BJ (cell line): ENCODE measurements at places on chromosomes 2 and 18.

GRCh38 chr18:61581578-61582201, 248.5 kb downstream of the CDH20 start:
- DNase-seq: no peak

- DNase-seq: no peak
Measured at GRCh38 chr2:63999049-63999448, 20.2 kb downstream of the VPS54 start.

GRCh38 chr2:191851158-191851557, 4.3 kb upstream of the CAVIN2 start:
- DNase-seq: no peak

GRCh38 chr2:197851451-197851850, 47.1 kb downstream of the PLCL1 start:
- DNase-seq: no peak

GRCh38 chr2:201820383-201821007, 14.2 kb downstream of the CDK15 start:
- no peak for DNase-seq

GRCh38 chr2:139007130-139007529, 226.9 kb upstream of the NXPH2 start:
- no peak for DNase-seq

DNA sequence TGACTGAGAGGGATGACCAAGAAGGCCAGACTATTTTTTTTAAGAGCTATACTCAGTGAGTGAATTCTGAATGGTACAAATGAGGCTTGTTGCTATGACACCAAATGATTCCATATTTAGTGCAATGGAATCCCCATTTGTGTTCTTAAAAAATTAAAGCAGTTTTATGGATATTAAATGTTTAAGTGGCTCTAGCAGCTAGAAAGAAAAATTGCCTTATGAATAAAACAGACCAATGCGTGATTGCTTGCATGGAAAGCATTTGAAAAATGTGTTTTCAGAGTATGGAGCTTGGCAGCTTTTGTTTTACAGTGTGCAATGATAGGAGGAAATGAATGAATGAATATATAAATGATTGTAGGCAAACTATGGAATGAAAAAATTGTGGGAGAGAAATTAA, 238.8 kb upstream of the DPP10 start:
- no peak for DNase-seq

DNA sequence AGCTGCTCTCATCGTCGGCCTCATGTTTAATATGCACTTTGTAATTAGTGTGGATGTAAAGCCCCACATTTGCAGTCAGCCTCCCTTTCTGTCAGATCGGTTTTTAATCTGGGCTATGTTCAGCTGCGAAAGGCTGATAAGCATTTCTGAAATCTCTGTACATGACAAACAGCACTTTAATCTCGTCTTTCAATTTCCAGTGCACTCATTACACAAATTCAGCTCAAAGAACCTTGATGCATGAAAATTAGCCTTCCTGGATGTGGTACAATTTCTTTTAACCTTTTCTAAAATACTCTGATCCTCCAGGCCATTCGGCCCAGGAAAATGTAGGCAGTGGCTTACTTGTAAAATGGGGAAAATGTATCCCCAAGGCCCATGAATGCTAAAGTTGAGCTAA, 265.1 kb downstream of the RND3 start:
- DNase-seq: no peak

DNA sequence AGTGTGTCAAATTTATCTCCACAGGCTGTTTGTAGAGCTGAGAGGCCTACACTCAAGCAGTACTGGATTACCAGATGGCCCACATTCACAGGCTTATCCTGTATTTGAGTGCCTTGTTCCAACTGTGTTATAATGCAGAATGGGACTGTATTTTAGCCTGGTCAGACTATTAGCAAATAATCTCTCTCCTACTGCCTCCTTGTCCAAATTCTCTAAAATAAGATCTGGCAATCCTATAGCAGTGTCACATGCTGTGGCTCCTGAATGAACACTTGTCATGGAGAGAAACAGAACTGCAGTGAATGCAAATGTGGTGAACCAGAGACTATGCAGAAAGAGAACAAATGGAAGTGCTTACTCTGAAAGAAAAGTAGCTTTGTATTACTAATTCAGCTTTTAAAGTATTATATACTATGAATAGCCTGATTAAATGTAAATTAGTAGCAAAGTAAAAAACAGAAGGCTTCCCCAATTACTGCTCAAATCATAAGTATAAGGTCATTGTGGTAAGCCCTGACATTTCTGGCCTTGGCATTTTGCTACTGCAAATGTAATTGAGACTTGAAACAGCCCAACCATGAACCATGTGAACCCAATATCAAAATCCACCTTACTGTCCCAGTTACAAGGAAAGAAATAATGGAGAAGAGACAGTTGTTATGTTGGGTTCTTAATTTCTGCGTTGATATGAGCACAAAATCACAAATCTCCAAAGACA, 80.0 kb downstream of the MAP4K3 start:
- no peak for DNase-seq

- DNase-seq: no peak
Measured at GRCh38 chr2:239200646-239201530, 199.9 kb downstream of the HDAC4 start.

DNA sequence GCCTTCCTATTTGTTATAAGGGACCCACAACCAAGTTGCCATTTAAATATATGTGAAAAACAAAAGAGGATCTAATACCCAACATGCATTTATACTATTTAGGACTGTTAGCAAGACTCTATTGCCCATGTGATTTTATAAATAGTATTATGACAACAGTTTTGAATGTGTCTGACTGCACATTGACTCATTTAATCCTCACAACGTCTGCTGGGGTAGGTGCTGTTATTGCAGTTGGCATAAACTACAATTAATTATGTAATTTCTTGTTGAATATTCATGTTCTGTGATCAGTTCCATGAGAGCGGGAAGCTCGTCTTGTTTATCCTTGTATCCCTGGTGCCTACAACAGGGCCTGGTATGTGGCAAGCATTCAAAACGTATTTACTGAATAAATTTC, 53.7 kb downstream of the SH2D6 start:
- no peak for DNase-seq

GRCh38 chr2:30365201-30365600, 81.8 kb upstream of the LCLAT1 start:
- DNase-seq: no peak

GRCh38 chr2:43217228-43218154, 8.9 kb downstream of the ZFP36L2 start:
- DNase-seq: no peak

- no peak for DNase-seq
Measured at GRCh38 chr2:9205963-9206948, at the start of gene ASAP2. Gene ASAP2, plus strand, starts transcription at chr2:9206812. Its CDS starts 293 bp downstream, at chr2:9207105.

DNA sequence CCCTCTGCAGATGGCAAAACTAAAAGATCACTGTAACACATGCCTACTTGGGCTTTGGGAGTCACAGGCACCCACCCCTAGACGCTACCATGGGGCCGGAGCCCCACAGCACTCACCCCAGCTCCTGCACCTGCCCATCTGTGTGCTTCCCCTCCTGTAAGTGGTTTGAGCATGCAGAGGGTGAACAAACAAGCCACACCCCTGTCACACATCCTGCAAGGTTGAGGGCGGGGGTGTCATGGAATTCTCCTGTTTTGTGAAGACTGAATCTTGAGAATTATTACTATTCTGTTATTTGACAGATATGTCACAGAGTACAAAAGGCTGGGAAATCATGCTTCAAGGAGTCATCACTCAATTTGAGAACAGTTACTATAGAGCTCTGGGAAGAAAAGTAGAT, 60.9 kb downstream of the RFTN2 start:
- DNase-seq: no peak

- DNase-seq: no peak
Measured at GRCh38 chr2:197647961-197648690, 27.3 kb downstream of the RFTN2 start.

GRCh38 chr18:57058734-57059133, 88.2 kb upstream of the BOD1L2 start:
- DNase-seq: no peak

DNA sequence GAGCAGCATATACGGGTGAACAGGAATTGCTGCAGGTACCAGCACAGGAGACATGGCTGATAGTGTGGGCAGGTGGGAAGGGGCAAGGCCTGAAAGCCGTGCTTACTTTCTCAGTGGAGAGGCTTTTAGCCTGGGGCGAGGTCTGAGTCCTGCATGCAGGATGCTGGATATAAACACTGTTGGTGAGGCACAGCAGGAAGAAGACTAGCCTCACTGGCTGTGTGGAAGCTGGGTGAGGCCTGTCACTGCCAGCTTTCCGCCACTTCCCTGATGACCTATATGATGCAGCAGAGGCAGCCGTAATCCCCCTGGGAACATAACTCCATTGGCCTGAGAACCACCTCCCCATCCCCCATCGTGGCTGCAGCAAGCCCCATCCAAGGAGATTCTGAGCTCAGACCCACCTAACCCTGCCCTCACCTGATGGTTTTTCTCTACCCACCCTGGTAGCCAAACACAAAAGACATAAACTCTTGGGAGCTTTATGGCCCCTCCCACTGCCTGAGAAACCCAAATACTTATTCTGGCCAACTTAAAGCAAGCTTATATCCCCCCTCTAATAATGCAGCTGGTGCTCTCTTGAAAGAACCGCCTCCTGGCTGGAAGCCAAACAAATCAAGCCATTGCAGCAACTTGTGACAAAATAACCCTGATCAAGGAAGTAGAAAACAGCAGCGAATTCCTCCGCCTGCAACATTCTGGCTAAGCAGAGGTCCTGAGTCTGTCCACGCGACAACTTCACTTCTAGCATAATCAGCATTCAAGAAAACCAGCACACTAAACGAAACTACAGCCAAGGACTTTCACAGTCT, 54.6 kb upstream of the DSC1 start:
- DNase-seq: no peak

DNA sequence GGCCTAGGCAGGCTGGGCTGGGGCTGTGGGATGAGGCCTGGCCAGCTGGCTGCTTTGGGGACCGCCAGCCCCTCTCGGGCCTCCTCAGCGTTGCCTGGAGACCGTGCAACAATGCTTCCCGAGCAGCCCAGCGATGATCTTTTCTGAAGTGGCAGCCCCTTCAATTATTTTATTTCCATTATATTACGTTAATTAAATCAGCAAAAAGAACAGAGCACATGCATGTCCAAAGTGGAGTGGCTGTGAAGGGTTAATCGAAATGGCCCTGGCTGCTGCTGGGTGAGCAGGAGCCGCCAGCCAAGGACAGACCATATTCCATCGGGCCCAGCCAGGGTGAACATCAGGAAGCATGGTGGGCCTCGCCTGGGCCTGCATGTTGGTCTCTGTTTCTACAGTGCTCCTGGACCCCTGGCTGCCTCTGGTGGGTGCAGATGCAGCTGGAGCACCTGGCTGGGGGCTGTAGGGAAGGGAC, 245.5 kb downstream of the MYCN start:
- no peak for DNase-seq

DNA sequence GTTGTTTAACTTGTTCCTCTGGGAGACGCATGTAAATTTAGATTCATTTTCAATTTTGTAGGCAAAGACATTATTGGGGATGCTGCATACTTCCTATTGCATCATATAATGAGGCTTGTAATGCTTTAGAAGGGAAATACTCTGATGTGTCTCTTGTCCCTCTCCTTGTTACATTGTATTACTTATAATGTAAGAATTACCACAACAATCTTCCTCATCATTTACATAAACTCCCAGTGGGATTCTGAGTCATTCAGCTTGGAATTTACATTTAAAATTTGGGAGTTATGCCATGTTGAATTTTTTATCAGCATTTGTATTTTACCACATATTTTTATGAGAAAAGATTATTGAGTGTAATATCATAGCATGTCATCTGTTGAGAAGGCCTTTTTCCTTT, 963.4 kb upstream of the NRXN1 start:
- DNase-seq: peak; percentile 33

- DNase-seq: no peak
Measured at GRCh38 chr18:58671632-58672564, 633 bp downstream of the MALT1 start.

DNA sequence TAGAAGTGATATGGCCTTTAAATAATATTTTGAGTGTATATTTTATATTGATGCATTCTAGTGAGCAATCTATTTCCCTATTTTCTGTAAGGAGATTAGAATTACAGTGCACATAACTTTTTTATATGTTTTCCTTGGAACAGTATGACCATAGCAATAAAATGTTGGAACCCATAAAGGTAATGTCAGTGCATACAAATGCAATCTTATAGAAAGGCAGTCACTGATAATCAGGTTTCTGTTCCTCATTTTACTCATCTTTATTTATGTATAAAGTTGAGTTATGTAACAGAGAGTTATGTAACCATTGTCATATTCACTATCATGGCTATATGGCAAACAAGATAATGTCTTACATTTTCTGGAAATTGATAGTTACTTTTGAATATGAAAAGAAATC, 179.9 kb upstream of the NETO1 start:
- DNase-seq: no peak

GRCh38 chr2:237866101-237866621, 6.7 kb downstream of the RAMP1 start:
- DNase-seq: no peak

DNA sequence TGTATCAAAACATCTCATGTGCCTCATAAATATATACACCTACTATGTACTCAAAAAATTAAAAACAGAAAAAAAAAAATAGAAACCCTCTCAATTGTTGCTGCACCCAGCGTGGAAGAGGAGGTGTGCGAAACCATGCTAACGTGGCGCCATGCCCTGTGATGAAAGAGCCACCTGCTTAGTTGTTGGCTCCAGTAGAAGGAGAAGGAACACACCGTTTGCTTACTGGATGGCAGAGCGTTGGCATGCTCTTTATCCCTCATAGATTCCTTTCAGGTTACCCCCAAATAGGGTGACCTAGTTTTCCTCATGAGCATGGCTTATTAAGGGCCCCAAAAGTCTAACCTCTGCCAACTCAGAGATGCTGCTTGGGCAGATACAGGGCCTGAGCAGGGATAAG, 332.1 kb downstream of the AGAP1 start:
- DNase-seq: no peak

GRCh38 chr2:69645031-69645431, 1.5 kb upstream of the AAK1 start:
- DNase-seq: no peak

DNA sequence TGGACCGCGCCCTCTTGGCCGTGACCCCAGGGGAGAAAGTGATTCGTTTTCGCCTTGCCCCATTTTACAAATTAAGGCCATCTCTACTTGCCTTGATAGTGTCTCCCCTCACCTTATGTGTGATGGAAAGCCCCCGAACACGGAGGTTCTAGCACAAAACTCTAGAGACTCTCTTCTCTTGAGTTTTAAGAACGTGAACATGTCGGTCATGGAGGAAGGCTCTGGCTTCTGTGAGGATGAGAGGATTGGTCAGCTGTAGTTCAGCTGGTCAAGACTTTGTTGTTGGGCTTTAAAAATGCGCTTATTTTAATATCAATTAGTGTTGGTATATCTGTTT, 828 bp downstream of the DYNC1I2 start:
- no peak for DNase-seq

DNA sequence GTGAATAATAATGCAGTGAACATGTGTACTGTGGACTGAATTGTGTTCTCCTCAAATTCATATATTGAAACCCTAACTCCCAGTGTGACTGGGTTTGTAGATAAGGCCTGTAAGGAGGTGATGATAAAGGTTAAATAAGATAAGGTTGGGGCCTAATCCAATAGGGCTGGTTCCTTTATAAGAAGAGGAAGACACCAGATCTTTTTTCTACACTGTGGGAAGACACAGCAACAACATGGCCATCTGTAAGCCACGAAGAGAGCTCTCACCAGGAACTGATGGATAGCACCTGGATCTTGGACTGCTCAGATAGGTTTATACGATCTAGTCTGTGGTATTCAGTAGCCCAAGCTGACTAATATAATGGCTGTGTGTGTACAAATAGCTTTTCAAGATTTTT, 66.8 kb downstream of the BMPR2 start:
- DNase-seq: no peak

GRCh38 chr2:20618468-20618885, 32.4 kb downstream of the HS1BP3 start:
- DNase-seq: no peak

GRCh38 chr2:127175041-127175721, 44.9 kb downstream of the CYP27C1 start:
- no peak for DNase-seq
